ENCODE measurements at places on chromosomes 11 and 22.

DNA sequence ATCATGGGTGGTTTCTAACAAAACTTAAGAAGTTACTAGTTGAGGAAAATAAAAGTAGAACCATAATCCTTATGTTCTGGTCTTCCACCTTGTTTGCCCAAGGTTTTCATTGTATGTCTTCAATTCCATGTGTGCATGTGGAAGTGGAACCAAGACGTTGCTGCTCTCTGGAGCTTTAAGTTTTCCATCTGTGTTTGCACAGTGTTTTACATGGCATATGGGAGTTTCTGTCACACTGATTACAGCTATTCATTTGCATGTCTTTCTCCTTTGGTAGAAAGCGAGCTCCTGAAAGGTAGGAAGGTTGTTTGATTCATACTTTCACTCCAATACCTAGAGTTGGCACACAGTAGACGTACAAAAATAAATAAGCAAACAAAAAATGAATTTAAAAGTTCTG, 112.6 kb upstream of the LUZP2 start:
- no peak for DNase-seq

DNA sequence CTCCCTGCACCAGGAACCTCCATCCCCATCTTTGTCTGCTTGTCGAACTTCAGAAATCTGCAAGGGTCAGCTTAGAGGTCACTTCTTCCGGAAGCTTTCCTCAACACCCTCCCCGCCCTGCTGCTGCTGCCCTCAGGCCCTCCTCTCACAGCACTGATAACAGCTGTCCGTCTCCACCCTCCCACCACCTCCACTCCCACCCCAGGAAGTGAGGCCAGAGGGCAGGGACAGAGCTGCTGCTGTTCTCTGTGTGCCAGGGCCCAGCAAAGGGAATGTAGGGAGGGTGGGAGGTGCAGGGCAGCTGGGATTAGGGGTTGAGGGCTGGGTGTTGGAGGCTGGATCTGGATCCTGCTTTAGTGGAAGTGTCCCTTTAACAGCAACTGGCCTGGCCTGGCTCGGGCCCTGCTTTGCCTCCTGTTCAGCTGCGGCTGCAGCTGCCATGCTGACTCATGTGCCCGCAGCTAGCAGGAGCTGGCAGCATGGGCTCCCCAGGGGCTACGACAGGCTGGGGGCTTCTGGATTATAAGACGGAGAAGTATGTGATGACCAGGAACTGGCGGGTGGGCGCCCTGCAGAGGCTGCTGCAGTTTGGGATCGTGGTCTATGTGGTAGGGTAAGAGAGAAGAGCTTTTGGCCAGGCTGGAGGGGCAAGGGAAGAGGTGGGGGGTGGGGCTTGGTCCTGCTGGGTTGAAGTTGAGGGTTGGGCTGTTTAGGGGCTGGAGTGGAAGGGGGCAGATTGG, at the start of gene P2RX6:
Gene P2RX6 (plus strand): TSS at position 440 of the 740 bp plus-strand sequence. CDS start 10 bp downstream, at position 450.
- DNase-seq, result no peak

- DNase-seq, result peak; percentile 42
These were observed 661.5 kb downstream of the BRD1 start for GRCh38 chr22:49166211-49166610.

GRCh38 chr11:113730887-113731726, 25.0 kb upstream of the TMPRSS5 start:
- DNase-seq, result no peak

GRCh38 chr11:69320326-69320725, 26.4 kb downstream of the MYEOV start:
- DNase-seq, result no peak

GRCh38 chr11:83661491-83662350, 375.6 kb upstream of the CCDC90B start:
- DNase-seq, result no peak

- DNase-seq, result no peak
These were observed 119.3 kb upstream of the SERPIND1 start for GRCh38 chr22:20654343-20655208.
